ENCODE measurements at places on chromosomes 16 and 17.

DNA sequence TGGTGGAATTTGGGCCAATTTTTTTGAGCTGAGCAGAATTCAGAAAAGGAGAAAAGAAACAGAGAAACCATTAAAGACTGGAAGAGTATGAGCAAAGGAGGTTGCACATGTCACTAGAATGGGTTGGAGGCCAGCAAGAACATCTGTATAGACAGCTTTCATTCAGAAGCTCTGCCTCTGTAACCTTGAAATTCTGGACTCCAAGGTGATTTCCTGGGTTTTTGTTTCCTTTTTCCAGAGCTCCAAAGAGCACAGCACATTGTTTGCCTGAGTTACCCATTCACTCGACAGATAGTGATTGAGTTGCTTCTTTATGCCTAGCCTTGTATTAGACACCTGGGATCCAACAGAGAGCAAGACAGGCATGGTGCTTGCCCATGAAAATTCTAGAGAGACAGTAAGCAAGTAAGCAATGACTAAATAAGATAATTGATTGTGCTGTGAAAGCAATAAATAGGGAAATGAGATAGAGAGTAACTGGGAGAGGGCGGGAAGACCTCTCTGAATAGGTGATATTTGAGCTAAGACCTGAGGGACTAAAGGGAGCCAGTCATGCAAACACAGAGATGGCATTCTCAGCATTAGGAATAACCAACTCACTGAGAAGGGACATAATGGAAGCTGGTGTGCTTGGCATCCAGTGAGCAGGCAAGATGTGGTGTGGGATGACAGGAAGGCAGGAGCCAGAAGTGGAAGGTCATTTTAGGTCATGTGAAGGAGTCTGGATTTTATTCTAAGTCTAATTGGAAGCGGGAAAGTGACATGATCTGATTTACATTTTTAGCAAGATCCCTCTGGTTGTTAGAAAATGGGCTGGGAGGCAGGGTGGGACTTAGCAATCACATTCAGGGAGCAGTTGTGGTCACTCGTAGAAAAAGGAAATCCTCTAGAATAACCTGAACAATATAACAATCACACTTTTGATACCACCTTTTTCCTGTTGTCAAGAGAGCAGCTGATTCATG lies 197.5 kb downstream of the HS3ST3A1 start:
- no peak for DNase-seq

DNA sequence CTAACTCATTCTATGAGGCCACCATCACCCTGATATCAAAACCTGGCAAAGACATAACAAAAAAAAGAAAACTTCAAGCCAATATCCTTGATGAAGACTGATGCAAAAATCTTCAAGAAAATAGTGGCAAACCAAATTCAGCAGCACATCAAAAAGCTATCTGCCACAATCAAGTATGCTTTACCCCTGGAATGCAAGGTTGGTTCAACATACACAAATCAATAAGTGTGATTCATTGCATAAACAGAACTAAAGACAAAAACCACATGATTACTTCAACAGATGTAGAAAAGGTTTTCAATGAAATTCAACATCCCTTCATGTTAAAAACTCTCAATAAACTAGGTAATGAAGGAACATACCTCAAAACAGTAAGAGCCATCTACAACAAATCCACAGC lies 48.4 kb downstream of the CMC2 start:
- DNase-seq: no peak

- DNase-seq: no peak
Measured at GRCh38 chr17:9221147-9221921, 200.0 kb downstream of the NTN1 start.

GRCh38 chr17:29358416-29358815 lies 31.7 kb upstream of the TAOK1 start:
- no peak for DNase-seq

- DNase-seq: peak; percentile 25
Measured at GRCh38 chr16:22402191-22402590, 27.8 kb upstream of the CDR2 start.

DNA sequence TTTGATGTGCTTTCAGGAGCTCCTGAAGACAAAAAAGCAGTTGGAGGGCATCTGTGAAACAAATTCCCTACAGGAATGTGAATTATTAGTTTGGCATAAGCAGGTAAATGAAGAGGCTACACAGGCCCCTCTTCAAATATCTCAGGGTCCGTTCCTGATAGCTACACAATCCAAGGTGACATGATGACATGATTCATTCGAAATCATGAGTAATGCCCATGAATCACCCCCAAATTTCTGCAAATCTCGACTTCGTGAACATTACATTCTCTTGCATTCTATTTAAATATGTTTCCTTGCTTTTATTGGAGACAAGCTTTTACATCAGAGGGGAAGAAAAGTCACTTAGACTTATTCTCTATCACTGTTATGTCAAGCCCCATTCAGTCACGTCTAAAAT lies 22.3 kb downstream of the GAN start:
- DNase-seq: peak; percentile 22

DNA sequence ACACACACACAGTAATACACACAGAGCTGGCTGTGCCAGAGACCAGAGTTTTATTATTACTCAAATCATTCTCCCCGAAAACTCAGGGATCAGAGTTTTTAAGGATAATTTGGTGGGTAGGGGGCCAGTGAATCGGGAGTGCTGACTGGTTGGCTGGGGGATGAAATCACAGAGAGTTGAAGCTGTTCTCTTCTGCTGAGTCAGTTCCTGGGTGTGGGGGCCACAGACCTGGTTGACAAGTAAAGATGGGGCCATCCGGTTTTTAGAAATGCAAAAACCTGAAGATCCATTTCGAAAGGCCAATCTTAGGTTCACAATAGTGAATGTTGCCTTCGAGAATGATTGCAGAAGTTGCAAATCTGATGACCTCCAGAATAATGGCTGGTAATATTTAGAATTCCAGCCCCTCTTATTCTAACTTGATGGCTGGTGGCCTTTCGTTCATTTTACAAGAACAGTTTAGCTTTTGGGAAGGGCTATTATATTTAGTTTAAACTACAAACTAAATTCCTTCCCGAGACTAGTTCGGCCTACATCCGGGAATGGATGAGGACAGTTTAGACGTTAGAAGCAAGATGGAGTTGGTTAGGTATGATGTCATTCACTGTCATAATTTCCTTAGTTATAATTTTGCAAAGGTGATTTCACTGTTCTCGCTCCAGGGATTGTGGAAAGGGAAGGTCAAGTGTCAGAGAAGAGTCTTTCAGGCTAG lies 123.2 kb downstream of the KCNJ18 start:
- DNase-seq: no peak

Data from PC-3 (cell line).